Fibroblast of mammary gland (primary cell): ENCODE measurements at places on chromosomes 4 and X.
A peak's percentile ranks its signal among the peaks of the same experiment; 100 is the strongest.

GRCh38 chr4:169658975-169659715 is 38.8 kb downstream of the CLCN3 start:
- no peak for DNase-seq

- no peak for DNase-seq
Measured at GRCh38 chr4:162894387-162894786, 272.3 kb downstream of the NAF1 start.

DNA sequence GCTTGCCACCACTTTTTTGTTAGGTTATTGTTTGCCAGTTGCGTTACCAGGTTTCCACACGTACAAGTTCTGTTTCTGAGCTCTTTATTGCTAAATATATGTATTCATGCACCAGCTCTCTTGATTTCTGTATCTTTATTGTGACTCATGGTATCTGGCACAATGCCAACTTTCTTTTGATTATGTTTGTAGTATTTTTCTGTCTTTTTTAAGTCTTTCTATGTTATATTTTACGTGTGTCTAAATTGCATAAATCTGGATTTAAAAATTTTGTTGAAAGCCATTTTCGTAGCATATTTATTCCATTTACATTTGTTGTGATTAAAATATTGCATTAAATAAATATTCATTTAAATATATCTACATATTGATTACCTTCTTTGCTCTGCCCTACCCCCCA is 73.8 kb downstream of the KDM6A start:
- peak; percentile 30 for DNase-seq

- peak; percentile 34 for DNase-seq
Measured at GRCh38 chr4:101183666-101184373, 163.5 kb downstream of the PPP3CA start.

DNA sequence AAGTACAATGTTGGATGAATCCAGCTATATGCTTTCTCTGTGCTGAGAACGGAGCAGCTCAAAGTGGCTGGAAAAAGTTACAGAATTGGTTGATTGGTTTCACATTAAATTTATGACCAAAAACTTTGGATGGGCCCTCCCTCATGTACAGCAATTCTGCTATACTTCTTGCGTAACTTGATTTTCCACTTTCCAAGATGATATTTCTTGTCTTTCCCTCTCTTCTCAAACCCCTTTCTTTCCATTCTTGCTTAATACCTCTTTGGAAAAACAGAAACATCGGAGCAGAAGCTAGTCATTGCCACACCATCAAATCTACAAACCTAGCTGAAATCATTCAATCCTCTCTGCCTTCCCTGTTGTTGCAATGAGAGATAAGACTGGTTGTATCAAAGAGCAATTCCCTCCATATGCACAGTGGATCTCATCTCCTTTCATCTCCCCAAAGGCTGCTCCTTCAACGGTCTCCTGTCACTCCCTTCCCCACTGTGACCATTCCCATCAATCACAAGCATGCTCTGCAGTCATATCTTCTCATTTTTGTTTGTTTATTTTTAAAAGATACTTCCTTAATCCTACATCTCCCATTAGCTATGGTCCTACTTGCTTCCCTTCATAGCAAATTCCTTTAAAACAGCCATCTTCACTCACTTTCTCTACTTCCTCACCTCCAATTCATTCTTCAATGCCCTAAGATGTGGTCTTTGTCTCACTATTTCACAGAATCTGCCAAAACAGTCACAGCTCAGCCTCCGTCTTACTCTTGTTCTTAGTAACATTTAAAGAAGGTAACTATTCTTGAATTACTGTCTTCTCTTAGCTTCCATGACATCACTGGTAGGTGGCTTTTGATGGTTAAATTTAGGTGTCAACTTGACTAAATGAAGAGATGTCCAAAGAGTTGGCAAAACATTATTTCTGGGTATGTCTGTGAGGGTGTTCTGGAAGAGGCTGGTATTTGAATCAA is 145.5 kb downstream of the FAM13A start:
- DNase-seq: no peak

GRCh38 chr4:109912706-109913595 is at the start of gene EGF:
TSS of gene EGF (plus strand) at chr4:109912883. CDS start at chr4:109913336, 453 bp downstream.
- DNase-seq: peak; percentile 42

DNA sequence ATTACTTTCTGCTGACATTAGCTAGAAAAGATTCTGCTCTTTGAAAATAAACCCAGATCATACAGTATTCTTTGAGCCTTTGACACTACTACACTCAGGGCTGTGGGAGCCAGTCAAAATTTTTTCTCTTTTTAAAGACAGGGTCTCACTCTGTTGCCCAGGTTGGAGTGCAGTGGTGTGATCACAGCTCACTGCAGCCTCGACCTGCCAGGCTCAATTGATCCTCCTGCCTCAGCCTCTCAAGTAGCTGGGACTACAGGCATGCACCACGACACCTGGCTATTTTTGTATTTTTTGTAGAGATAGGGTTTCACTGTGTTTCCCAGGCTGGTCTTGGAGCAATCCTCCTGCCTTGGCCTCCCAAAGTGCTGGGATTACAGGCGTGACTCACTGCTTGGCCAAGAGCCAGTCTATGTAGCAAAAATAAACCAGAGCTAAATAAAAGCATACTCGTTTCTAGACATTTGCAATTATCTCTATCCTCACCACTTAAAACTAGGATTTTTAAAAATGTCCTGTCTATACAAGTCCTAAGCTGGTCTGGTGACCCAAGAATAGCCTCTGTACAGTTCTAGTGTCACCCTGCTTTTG is 43.2 kb downstream of the AKAP4 start:
- DNase-seq: peak; percentile 31

- DNase-seq: no peak
Measured at GRCh38 chr4:1230971-1231636, 17.8 kb downstream of the CTBP1 start.

GRCh38 chr4:101000496-101000895 is 346.8 kb downstream of the PPP3CA start:
- no peak for DNase-seq

DNA sequence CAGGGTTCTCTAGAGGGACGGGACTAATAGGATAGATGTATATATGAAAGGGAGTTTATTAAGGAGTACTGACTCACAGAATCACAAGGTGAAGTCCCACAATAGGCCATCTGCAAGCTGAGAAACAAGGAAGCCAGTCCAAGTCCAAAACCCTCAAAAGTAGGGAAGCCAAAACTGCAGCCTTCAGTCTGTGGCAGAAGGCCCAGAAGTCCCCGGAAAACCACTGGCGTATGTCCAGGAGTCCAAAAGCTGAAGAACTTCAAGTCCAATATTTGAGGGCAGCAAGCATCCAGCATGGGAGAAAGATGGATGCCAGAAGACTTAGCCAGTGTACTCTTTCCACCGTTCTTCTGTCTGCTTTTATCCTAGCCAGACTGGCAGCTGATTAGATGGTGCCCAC is 227.2 kb downstream of the KCTD8 start:
- no peak for DNase-seq

DNA sequence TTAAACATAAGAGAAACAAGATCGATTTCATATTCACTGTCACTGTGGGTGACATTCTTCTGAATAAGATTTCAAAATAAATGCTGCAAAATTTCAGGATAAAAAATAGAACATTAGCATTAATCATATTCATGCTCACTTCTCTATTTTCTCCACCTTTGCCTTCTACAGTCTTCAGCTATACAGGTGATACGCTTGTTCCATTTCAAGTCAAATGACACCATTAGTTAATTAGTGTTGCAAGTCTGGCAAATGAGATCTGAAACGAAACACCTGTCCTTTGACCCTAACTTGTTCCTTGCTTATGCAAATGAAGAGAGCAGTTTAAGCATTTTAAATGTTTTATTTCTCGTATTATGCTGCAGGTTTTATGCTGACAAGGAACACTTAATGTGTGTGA is 667.5 kb upstream of the MAGEB2 start:
- DNase-seq: no peak

DNA sequence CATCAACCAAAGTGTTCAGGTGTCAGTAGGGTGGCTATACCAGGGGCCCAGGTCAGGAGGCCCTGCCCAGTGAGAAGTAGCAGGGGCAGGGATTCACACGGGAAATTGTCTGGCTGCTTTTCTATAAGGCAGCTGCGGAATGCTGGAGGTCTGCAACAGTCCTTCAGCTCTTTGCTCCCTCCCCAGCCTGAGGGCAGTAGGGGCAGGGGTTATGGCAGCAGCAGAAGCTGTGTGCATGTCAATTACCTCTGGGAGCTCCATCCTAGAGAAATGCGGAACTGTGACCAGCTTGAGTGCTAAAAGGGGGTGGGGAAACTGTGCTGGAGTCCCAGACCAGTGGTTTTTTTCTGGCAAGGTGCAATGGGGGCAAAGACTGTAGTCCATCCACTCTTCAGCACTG is 810.4 kb downstream of the PCDH7 start:
- no peak for DNase-seq

DNA sequence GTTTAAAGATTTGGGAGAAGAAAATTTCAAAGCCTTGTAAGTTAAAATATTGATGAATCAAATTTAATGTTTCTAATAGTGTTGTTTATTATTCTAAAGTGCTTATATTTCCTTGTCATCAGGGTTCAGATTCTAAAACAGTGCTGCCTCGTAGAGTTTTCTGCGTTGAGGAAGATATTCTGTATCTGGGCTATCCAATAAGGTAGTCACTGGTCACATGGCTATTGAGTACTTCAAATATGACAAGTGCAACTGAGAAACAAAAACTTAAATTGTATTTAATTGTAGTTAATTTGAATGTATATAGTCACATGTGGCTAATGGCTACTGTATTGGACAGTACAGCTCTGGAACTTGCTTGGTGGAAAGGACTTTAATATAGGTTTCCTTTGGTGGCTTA is 1.1 kb downstream of the ALB start:
- DNase-seq: no peak

GRCh38 chr4:153789741-153790499 is 1.0 kb upstream of the SFRP2 start:
- peak; percentile 76 for DNase-seq

GRCh38 chr4:30726090-30726675 is 6.0 kb downstream of the PCDH7 start:
- DNase-seq: no peak

DNA sequence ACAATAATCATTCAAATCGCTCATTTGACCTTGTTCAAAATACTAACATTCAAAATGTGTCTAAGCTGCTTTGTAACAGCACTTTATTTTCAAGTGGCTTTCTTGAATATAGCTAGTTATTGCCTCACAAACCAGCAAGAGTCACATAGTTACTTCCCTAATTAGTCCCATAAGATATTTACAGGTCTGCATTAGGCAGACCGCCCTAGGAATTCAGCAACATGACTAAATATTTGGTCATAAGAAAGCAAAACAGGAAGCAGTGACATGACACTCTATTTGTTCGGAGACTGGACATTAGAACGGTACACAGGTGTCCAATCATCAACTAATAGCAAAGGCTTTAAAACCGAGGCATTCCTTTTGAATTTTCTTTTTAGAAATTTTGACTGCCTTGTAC is 262.0 kb downstream of the COL25A1 start:
- peak; percentile 7 for DNase-seq

DNA sequence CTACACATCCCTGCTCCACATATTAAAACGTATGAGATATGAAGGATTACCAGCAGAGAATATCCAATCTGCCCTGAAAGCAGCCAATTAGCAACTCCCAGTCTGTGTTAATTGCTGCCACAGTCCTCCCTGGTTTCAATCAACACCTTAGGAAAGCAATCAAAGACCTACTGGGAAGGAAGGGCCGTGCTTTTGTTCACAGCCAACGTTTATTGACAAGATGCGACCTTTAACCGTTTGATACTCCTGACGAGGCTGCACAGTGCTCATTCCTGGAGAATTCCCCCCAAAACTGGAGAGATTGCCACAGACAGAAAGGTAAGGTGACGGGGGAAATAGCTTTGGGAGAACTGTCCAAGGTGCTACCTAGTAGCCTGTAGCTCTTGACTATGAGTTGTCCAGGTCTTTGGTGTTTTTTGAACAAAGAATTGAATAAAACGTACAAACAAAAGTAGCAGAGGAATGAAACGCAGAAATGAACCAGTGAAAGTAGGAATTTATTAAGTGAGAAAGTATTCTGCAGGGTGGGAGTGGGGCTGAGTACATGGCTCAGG is 596.5 kb downstream of the NLGN4X start:
- DNase-seq: no peak
